ENCODE measurements at places on chromosomes 2 and 18.

GRCh38 chr18:5490753-5491480 is 52.9 kb downstream of the EPB41L3 start:
- DNase-seq: no peak

DNA sequence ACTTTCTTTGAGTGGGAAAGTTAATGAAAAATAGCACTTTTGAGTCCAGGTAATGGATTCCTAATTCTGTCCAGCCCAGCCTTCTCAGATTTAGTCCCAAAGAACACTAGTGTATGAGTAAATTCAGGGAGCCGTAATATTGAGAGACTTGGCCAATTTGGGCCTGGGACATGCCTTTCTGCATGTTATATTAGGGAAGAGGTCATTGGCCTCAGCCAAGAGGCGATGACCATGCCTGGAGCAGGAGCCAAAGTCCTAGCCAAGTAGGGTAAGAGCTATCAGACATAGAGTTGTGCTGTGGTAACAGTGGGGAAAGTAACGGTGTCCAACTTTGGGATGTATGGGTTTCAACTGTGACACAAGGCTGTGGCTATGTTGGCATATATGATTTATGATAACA is 336.5 kb upstream of the ZNF804A start:
- no peak for DNase-seq

DNA sequence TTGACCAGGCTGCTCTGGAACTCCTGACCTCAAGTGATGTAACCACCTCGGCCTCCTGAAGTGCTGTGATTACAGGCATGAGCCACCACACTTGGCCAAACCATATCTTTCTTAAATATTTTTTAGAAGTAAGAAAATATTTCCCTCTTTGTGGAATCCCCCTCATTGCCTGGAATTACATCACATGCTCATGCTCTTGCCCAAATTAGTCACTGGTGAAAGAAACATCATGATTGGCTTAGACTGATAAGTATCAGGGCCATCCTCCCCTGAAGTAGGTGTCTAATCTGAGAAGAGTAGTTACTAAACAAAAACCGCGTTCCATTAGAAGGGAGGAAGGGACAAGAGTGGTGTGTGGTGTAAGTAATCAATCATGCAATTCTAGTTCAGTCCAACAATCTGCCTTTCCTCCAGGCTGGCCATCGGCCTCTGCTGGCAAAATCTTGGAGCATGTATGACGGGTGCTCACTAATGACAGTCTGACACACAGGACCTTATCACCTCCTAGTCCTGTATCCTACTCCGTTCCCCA is 52.3 kb upstream of the SCG2 start:
- DNase-seq: no peak

GRCh38 chr2:233029321-233029720 is 3.2 kb upstream of the NEU2 start:
- DNase-seq: no peak

DNA sequence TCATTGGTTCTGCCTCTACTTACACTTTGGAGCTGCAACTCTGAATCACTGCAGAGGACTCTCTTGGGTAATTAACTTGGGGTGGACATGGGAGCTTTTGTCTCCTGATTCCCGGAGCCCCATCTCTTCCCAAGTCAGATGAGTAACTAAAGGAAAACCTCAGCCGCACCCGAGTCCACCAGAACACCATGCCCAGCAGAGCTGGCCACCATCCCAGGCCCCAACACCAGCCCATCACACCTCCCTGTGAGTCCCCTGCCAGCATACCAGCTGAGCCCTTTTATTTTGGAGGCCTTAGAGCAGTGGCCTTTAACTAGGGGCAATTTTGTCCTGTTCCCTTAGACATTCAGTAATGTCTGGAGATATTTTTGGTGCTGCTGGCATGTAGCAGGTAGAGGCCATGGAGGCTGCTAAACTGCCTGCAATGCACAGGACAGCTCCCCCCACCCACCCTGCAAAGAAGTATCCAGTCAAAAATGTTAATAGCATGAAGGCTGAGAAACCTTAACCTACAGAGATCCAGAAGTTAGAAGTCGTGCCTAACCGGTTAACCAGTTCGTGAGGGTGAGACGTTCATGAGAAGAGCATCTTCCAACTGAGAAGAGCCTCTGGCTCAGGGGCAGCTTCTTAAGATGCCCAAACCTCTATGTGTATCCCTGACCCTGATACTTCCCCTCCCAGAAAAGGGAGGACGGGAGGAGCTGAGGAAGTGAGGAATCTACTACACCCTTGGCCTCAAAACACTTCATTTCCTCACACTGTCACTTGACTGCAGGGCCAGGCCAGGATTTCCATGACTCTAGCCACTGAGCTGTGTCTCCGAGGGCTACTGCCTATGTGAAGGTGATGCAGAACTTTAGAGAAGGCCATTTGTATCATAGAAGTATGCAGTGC is 139.9 kb upstream of the EPAS1 start:
- DNase-seq: no peak

DNA sequence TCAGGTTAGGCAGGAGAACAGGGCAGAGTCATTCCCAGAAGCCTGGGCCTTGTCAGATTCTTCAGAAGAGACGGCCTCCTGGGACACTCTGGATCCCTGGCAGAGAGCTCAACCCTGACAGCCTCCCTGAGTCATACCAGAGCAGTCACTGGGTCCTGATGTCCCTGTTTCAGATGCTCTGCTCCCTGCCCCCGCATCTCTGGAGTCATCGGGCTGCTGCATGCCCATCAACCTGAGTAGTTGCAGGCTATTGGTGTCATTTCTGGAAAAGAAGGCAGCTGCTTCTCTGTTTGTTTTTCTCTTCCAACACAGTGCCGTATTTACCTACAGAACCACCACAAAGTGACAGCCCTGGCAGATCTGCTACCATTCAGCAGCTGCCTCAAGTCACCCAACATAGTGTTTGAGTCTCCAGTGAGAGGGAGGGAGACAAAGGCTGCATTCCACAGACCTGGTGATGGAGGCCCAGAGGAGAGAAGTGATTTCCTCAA is 145.1 kb downstream of the B3GNT2 start:
- DNase-seq: peak; percentile 32

DNA sequence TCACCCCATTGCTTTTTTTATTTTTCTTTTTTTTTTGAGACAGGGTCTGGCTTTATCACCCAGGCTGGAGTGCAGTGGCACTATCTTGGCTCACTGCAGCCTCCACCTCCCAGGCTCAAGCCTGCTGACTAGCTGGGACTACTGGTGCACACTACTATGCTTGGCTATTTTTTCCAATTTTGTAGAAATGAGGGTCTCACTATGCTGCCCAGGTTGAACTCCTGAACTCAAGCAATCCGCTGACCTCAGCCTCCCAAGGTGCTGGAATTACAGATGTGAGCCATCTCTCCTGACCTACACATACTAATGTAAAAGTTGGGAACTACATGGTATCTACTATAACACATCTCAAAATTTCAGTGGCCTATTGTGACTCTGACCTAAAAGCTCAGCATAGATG is 101.2 kb downstream of the FMNL2 start:
- no peak for DNase-seq

DNA sequence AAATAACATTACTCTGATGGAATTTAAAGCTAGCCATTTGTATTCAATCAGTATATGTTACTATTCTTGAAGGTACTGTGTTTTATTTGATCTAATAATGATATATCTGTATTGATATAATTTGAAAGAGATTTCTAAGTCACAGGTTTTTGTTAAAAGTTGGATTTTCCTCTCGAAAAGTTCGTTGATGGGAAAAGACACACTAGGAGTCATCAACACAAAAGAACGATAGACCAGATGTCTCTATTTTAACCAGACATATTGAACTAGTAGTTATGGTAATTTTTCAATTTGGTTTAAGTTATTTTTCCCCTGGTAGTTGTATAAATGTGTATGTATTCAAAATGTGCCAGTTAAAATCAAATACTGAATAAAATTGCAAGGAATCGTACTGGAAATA is 2.5 kb downstream of the ASXL3 start:
- DNase-seq: no peak

- DNase-seq: no peak
These were observed 15.3 kb upstream of the TRPM8 start for GRCh38 chr2:233901884-233902283.

DNA sequence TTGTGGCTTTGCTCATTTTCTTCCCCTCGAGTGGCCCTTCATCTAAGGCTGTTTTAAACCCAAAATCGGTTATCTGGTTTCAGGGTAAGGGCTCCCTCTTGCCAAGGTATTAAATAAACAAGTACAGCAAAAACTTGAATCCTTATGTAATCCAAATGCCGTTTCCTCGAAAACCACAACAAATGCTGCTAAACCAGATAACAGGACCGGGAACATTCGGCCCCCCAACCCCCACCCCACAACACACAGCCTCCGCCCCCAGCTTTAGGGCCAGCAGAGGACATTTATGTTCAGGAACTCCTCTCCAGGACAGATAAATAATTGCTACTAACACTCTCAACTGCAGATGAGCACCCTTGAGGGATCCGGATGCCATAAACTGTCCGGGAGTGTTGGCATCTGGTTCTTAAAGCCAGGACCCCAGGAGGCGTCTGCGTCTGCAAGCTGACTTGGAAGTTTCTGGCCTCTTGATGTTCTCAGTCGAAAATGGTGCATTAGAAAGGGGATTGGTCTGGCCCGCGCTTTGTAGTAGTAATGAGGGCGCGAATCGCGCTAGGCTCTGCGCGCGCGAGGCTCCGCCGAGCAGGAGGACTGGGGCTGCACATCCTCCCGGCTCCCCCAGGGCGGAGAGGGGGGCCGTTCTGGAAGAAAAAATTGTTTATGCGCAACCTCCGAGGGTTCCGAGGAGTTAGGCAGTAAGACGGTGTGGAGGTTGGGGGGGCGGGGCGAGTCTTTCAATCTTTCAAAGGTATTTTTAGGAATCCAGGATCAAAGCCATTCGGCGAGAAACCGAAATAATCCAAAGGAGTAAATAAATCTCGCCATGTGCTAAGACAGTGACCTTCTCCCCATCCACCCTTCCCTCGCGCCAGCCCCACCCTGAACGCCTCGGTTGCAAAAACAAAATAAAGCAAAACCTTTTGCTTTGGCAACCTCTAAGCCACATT is 3.9 kb upstream of the ID2 start:
- DNase-seq: peak; percentile 30

Measured in glutamatergic neuron (in vitro differentiated cells).